ENCODE measurements at places on chromosomes 11 and 22.

DNA sequence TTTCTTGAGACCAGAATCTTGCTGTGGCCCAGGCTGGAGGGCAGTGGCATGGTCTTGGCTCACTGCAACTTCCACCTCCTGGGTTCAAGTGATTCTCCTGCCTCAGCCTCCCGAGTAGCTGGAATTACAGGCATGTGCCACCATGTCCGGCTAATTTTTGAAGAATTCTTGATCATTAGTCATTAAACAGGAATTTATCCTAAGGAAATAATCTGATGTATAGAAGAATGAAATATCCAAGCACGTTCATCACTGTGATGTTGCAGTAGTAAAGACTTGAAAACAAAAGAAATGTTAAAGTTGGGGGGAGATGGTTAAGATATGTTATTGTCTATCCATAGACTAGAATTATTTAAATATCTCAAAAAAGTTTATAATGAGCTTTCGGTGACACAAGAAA is 23.6 kb downstream of the CBL start:
- DNase-seq, result no peak

GRCh38 chr11:115926601-115927000 is 422.4 kb upstream of the CADM1 start:
- DNase-seq, result no peak

GRCh38 chr22:47552541-47553205 is 790.2 kb downstream of the TBC1D22A start:
- no peak for DNase-seq

GRCh38 chr11:66289548-66290329 is 796 bp upstream of the YIF1A start:
- peak; percentile 51 for DNase-seq

DNA sequence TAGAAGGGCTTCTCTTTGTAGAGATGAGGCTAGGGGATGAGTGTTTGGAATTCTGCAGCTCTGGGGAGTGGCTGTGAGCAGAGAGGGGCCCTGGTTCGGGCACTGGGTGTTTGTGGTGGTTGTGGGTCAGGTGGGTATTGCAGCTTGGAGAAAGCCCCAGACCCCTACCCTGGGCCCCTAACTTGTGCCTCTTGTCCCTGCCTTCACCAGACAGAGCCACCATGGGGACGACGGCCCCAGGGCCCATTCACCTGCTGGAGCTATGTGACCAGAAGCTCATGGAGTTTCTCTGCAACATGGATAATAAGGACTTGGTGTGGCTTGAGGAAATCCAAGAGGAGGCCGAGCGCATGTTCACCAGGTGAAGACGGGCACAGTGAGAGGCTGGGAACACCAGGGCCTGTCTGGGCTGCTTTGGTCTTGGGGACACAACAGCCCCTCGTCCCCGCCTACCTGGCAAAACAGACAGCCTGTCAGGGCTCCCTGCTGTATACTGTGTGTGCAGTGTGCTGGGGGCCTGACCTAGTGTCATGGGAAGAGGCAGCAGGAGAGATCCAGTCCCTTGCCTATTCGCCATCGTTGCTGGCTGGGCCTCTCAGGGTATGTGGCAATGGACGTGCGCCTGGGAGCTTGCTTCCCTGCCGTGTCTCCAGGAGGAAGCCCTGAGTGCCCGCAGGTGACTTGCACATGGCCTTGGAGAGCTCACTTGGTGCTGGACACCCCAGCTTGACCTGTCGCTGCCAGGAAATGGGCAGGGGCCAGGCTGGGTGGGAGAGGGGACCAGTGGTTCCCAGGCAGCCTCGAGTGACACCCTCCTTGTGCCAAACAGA is 4.3 kb downstream of the INCENP start:
- no peak for DNase-seq

- no peak for DNase-seq
These were observed 6.8 kb downstream of the CCDC86 start for GRCh38 chr11:60848714-60849151.

GRCh38 chr22:28989035-28989464 is 72.6 kb downstream of the C22orf31 start:
- no peak for DNase-seq

GRCh38 chr22:39519681-39520225 is 609 bp upstream of the ATF4 start:
- DNase-seq, result no peak

DNA sequence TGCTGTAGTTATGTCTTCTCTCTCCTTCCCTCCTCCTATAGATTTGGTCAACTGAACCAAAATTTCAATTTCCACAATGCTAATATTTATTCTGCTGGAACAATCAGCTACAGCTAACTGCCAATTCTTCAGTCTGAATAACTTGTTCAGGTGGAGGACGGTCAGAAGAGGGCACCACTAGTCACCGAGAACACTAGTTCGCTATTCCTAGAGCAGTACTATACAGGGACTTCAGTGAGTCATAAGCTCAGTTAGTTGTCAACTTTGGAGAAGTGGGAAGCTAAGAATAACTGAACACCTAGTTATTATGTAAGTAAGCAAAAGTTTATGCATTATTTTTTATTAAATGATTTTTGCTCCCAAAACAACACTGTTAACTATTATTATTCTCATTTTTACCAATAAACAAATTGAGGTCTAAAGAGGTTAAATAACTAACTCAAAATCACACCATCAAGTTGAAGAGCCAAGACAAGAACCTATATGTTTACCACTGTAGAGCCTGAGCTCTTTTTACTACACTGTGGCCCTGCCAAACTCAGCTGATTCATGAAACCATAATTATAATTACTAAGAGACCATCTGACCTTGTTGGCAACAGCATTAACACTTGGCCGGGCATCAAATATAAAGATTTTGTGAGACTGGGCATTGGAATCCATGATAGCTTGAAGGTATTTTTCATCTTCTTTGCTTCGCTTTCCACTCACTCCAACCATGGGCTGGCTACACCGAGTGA is 59.0 kb downstream of the CEP57 start:
- DNase-seq, result no peak

DNA sequence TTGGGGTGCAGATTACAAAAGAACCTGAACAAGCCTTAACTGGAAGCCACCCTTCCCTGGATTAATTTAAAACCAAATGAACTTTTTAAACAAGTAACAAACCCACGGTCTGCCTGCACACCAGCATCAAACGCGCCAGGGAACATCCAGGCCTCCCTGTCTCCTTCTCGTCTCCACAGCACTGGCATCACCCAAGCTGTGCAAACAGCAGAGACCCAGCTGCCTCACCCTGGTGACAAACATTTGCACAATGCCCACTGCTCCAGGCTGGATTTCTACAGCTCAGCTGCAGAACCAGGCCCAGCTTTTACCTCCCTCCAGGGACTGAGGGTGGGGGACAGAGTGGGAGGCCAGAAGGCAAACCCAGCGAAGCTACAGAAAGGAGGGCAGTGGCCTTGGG is 7.0 kb downstream of the RPL3 start:
- no peak for DNase-seq

DNA sequence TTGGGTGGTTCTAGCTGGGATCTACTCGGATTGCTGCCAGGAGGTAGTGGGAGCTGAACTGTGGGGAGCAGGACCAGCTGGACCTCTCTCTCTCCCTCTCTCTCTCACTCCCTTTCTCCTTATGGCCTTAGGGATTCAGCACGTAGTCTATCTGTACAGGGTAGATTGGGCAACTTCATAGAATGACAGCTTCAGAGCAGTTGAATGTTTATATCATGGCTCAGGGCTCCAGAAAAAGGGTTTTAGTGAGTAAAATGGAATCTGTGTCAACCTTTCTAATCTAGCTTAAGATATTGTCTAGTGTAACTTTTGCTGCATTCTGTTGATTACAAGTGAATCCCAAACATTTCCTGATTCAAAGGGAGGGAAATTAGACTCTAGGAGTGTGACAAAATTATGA is 127.7 kb upstream of the PDGFD start:
- DNase-seq, result no peak

GRCh38 chr11:15580056-15580774 is 465.5 kb downstream of the INSC start:
- DNase-seq, result no peak

- DNase-seq, result no peak
These were observed 1369.6 kb upstream of the RAG2 start for GRCh38 chr11:37967635-37968034.

- no peak for DNase-seq
These were observed 10.4 kb upstream of the CD81 start for GRCh38 chr11:2366733-2367132.

GRCh38 chr11:92692826-92693546 is 276.5 kb upstream of the MTNR1B start:
- no peak for DNase-seq

DNA sequence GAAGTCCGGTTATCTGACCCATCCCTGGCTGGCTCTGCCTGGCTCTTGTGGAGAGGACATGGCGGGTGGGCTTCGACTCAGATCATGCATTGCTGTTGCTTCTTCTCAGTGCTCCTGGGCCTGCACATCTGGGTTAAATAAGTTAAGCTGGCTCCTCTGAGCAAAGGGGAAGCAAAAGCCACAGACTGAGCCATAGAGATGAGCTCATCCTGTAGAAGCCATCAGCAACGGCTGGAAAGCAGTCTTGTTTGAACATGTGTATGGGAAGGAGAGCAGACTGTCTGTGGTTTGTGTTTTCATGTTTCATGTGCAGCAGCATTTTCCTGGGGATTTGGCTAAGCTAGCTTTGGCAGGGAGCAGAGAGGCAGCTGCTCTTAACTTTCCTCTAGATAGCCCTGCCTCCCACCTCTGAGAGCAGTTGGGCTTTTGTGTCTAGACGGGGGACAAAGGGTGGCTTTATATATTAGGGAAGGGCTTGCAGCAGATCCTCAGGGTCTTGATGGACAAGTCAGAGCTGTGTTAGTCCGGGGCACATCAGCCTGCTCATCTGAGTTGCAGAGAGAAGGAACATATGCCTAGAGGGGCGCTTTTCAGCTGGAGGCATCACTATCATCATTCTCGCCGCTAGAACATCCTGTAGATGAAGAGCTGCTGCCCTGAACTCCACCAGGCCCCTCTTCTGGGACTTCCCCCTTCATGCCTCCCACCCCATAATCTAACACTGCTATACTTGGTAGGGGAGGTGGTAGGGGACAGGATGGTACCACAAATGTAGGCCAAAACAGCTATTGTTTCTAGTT is 14.9 kb downstream of the DCPS start:
- DNase-seq, result no peak

- no peak for DNase-seq
These were observed 68.1 kb downstream of the CSTPP1 start for GRCh38 chr11:47004595-47005033.

GRCh38 chr22:19530751-19531150 is 6.5 kb upstream of the CLDN5 start:
- no peak for DNase-seq

DNA sequence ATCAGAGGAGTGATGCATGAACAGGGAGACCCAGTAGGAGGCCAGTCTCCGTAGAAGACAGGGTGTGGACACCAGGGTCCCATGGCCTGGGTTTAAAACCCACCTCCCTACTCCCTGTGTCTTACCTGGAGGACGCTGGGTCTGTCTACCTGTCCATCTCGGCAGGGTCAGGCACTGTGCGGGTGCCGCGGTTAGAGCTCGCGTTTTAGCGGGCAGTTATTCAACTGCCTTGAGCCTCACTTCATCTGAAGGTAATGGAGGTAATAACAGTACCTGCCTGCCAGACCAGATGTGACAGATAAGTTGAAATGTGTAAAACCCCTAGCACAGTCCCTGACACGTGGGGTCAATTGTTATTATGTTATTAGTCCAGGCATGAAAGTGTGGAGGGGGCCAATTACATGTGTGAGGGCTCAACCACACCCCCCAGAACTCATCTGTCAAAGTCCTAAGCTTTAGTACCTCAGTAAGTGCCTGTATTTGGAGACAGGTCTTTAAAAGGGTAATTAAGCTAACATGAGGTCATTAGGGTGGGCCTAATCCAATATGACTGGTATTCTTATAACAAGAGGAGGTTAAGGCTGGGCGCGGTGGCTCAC is 8.1 kb upstream of the UPK3A start:
- DNase-seq, result no peak

DNA sequence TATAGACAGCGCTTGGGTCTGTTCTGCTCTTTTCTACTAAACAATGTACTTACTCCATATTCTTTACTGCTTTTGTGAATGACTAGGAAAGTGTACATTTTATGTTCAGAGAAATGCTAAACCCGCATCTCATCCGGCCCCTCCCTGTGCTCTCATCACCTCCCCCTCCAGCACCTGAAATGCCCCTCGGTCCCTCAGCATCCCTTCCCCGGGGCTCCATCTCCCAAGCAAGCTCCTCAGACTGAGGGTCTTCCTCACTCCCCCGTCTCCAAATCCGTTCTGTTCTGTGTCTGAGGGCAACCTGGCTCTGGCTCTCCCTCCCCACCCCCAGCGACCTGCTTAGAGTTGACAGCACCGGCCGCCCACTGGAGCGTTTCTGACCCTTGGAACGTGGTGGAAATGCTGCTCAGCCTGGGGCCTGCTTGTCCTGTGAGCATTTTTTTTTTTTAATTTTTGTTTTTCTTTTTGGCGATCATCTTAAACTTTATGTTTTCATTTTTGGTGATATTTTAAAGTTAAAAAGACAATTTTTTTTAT is 1.4 kb downstream of the SELENOO start:
- DNase-seq, result no peak

GRCh38 chr11:125418396-125418795 is 77.7 kb downstream of the FEZ1 start:
- DNase-seq, result no peak

DNA sequence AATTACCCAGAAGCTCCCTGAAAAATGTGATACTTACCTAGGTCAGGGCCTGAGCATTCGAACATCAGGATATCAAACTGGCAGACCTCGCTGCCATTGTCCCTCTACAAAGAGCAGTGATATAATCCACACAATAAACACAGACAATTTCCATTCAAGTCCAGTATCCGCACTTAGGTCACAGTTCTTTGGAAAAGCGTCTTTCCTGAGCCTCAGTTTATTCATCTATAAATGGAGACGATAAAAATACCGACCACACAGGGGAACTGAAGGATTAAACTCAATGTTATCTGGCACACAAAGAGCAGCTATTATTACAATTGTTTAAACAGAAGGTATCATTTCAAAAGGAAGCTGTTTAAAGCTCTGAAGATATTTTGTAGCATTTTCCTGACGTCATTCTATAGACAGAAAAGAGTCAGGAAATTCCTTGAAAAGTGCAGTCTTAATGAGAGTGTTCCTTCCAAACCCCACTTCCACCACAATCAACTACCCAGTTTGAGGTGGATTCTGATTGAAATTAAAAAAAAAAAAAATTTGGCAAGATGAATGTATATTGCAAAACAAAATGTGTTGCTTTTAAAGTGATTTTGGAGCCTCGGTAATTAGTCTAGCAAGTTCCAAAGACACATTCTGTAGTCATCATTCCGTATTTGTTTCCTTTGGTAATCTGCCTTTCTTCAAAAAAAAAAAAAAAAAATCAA is 47.2 kb upstream of the IGSF9B start:
- DNase-seq, result no peak

DNA sequence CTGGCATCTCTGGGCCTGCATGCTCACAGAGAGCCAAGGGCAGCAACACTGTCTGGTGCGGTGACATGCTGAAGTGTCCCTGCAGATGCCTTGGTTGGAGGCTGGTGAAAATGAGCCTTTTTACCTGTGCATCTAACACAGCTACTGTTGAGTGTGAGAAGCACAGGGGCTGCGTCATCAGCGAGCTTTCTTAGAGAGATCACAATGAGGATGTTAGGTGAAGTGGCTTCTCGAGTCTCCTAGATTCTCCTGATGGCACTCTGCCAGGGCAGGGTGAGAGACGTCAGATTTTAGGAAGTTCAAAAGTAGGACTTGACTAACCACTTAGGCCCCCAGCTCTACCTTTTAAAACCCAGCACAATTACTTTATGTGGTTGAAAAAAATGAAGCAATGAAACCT is 3.6 kb upstream of the SLC15A3 start:
- DNase-seq, result no peak

GRCh38 chr11:3841426-3842350 is 929 bp upstream of the RHOG start:
- peak; percentile 84 for DNase-seq

Measured in activated CD8-positive, alpha-beta memory T cell treated with anti-CD3 and anti-CD28 coated beads for 1 hour (primary cell).